ENCODE measurements at places on chromosomes 16 and 17.

DNA sequence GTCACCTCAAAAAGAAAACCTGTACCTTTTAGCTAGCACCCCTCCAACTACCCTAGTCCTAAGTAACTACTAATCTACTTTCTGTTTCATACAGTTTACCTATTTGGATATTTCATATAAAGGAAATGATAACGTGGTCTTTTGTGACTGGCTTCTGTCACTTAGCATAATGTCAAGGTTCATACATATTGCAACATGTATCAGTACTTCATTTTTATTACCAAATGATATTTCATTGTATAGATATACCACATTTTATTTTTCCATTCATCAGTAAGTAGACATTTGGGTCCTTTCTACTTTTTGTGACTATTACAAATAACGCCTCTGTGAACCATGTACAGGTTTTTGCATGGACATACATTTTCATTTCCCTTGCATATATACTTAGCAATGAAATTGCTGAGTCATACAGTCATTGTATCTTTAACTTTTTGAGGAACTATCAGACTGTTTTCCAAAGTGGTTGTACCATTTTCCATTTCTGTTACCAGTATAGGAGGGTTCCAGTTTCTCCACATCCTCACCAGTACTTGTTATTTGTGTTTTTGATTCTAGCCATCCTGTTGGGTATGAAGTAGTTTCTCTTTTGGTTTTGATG is 23.7 kb downstream of the MOSMO start:
- no peak for DNase-seq

DNA sequence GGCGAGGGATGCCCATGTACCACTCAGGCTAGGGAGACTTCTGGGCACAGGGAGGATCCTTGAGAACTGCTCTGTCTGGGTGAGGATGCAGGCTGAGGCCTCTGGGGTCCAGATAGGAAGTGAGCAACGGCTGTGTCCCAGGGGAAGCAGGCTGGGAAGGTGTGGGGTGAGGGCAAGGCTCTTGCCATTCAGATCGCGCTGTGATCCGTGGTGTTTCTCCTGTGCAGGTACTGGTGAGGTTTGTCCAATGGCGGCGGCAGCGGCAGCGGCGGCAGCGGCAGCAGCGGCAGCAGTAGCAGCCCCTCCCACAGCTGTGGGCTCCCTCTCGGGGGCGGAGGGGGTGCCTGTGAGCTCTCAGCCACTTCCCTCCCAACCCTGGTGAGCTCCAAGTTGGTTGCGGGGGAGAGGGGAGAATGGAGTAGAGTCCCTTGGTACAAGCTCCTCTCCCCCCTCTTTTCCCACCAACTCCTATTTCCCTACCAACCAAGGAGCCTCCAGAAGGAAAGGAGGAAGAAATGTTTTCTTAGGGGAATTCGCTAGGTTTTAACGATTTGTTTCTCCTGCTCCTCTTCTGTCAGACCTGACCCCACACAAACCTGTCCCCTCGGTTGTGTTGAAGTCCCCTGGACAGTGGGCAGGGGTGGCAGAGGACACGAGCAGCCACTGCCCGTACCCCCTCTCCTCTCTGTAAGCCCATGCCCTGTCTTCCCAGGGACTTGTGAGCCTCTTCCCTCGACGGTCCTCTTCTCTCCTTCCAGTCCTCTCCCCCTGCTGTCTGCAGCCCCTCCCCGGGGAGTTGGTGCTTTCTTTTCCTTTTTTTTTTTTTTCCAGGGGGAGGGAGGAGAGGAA is 1.9 kb upstream of the PRRT2 start:
- peak; percentile 34 for DNase-seq

DNA sequence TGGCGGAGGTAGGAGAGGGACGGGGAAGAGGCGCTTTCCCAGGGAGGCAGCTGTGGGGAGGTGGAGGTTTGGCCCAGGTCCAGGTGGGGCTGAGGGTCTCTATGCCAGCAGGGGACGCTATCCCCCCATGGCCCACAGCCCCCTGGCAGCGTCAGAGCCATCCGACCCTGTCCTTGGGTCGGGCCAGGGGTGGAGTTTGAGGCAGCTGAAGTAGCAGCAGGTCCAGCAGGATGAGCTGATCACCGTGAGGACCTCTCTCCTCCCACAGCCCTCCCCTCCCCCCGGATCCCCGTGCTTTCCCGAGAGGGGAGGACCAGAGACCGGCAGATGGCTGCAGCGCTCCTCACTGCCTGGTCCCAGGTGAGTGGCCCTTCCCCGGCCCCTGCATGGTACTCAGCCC is 3.2 kb downstream of the ZNF205 start:
- no peak for DNase-seq

- no peak for DNase-seq
These were observed 34.9 kb upstream of the CCL2 start for GRCh38 chr17:34220045-34220751.

DNA sequence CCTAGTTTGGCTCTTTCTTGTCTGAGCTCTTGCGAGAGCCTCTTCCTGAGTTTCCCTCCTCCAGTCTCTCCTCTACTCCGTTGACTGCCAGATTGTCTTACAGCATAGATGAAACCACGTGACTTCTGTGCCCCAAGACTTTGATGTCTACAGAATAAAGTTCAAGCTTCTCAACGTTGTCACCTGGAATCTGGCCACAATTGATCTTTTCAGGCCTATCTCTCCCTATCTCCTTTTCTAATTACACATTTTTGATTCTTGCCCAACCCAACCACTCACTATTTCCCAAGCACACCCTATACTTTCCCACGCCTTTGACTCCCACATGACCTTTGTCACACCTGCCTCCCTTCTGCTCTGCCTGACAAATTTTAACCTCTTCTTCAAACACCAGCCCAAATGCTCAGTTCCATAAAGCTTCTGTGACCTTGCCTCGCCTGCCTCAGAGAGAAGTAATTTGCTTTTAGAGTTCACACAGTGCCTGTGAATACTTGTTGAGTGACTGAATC is 52.4 kb upstream of the PMFBP1 start:
- no peak for DNase-seq

- no peak for DNase-seq
These were observed 305.0 kb upstream of the MON1B start for GRCh38 chr16:76885776-76886537.

GRCh38 chr17:38562903-38563302 is 42.8 kb downstream of the SRCIN1 start:
- DNase-seq: no peak

- no peak for DNase-seq
These were observed 50.8 kb downstream of the RPH3AL start for GRCh38 chr17:301681-302299.

DNA sequence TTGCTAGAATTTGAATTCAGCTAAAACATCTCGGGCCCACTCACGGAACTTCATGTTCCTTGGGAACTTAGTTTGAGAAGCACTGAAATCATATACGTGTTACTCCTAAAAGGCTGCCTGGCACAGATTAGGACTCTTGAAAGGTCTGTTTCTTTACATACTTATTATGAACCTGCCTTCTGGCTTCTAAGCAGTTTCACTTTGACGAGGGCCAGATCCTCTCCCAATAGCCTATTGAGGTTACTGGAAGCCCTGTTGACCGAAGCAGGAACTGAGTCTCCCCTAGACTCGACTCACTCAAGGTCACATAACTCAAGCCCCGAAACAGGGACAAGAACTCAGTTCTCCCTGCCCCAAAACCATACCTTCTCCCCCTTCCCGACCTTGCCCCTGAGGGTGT is 121.9 kb upstream of the PLCG2 start:
- DNase-seq: no peak

GRCh38 chr16:81552743-81553079 is 108.1 kb downstream of the CMIP start:
- no peak for DNase-seq

DNA sequence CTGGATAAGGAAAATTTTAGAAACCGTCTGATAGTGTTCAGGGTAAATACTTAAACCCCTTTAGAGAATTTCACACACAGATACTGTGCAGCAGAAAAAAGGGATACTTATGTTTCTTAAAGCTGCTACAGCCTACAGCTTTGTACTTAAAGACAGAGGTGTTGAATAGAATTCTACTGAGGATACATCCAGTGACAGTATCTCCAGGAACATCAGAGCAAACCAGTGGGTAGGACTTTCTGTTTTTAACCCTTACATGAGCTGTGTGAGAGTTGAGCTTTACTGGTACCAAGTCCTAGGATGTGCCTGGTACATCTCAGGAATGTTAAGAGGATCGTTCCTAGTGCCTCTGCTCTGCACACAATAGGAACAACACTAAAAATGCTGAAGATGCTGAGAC is 191.5 kb downstream of the FTO start:
- no peak for DNase-seq

- DNase-seq: no peak
These were observed 432.7 kb upstream of the ASIC2 start for GRCh38 chr17:33725675-33726271.
